ENCODE measurements at places on chromosomes 3 and 15.

DNA sequence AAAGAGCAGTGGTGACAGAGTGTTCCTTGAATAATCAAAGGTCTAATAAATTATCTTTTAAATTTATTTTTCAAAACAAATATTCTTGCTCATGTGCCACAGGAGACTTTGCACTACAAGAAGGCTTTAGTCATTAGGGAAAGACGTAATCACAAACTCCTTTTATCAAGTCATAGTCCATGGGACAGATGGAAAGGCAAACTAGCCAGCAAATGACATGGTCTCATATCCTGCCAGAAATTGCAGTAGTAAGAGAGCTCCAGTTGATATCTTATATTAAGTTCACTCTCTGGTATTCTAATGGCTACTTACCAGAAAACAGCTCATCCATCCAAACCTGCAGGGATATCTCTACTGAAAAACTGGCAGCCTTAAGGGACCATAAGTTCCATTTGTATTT, 225.0 kb upstream of the TP63 start:
- DNase-seq = no peak

GRCh38 chr3:82080792-82081191, 319.3 kb upstream of the GBE1 start:
- DNase-seq = no peak

DNA sequence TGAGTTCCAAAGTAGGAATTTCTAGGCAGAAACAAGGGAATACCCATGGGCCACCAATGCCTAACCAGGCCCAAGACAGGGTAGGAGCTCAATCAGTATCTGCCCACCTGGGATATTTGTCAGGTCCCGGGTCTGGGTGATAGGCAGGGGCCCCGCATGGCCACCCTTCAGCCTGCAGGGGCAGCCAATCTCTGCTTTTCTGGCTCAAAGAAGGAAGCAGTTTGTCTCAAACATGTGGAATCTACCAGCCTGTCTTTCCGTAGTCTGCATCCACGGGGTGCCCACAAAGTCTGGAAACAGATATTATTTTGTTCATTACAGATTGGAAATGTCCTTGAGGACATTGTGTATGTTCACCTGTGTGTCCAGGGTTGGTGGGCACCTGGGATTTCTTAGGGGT, 56.2 kb downstream of the CEMIP start:
- no peak for DNase-seq

DNA sequence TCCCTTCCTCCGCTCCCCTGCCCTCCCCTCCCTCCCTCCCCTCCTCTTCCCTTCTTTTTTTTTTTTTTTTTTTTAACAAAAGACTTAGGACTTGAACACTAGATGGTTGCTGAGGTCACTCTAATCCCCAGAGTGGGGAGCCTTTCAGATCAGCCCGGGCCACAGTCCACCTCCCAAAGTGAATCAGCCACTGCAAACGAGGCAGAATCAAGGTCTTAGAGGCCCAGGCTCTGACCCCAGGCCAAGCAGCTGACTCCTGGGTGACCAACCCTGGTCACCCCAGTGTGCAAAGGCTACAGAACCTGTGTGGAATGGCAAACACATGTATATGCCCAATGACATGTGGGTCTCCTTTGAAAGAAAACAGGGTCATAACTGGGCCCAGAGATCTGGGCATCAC, 18.3 kb upstream of the EHD4 start:
- DNase-seq = no peak

GRCh38 chr3:184230081-184230602, 757 bp downstream of the VWA5B2 start:
- no peak for DNase-seq

- no peak for DNase-seq
Observed at GRCh38 chr3:30347679-30348216, 258.7 kb upstream of the TGFBR2 start.

- no peak for DNase-seq
Observed at GRCh38 chr15:70341566-70341965, 243.8 kb upstream of the TLE3 start.

- no peak for DNase-seq
Observed at GRCh38 chr15:91331581-91331980, 231.5 kb downstream of the SV2B start.

GRCh38 chr15:59764775-59765174, 75.7 kb upstream of the BNIP2 start:
- DNase-seq = no peak

- DNase-seq = no peak
Observed at GRCh38 chr15:71511796-71512681, 298.3 kb upstream of the NR2E3 start.

DNA sequence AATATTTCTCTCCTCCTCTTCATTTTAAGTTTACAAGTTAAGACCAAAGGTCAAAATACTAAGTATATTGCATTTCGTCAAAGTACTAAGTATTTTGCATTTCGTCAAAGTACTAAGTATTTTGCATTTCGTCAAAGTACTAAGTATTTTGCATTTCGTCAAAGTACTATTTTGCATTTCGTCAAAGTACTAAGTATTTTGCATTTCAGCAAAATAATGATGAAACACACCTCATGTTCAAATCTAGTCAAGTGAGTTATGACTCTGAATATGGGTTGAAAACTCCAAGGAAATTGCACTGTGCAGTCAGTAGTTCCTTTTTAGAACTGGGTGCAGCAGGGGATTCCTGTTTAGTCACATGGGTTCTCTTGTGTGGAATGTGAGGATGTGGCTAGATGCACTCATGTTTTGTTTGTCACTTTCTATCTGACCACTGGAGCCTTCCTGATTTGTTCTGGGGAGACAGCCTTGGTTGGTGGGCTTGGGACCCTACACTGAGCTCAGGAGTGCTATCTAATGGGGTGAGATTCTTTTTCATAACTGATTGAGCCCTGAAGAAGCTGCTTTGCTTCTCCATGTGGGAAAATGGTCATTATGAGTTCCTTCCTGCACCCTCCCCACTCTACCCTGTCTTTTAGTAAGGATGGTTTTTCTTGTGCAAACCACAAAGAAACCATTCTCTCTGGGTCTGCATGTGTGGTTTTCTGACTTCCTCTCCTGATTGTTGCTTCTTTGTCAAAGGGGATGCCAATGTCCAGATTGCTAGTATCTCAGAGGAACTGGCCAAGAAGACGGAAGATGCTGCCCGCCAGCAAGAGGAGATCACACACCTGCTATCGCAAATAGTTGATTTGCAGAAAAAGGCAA, 73.4 kb downstream of the CCK start:
- no peak for DNase-seq

DNA sequence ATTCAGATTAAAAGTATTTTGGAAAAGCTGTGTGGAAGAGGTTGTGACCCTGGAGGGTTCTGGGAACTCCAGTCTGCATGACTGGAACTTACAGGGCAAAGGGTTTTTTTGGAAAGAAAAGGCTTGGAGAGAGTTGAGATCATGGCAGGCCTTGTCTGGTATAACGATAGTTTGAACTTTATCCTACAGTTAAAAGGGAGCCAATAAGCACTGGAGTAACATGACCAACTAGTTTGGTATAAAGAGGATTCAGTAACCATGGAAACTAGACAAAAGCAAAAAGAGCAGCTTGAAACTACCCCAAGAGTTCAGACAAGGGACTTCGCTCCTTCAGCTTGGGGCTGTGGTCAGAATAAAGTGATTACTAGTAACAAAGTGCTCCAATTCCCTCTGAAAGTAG, 151.2 kb upstream of the TMCO5A start:
- no peak for DNase-seq
